ENCODE measurements at places on chromosomes 12 and 14.

DNA sequence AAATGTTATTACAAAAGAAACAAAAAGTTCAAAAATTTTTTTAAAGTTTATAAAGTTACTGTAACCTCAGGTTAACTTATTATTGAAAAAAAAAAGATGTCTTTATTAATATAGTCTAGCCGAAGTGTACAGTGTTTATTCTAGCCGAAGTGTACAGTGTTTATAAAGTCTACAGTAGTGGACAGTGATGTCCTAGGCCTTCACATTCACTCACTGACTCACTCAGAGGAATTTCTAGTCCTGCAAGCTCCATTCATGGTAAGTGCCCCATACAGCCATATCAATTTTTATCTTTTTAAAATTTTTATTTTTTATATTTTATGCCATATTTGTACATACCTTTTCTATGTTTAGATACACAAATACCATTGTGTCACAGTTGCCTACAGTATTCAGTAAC, 10.4 kb downstream of the ATG2B start:
- no peak for DNase-seq

- no peak for DNase-seq
Measured at GRCh38 chr12:71312768-71313403, 126.7 kb upstream of the LGR5 start.

DNA sequence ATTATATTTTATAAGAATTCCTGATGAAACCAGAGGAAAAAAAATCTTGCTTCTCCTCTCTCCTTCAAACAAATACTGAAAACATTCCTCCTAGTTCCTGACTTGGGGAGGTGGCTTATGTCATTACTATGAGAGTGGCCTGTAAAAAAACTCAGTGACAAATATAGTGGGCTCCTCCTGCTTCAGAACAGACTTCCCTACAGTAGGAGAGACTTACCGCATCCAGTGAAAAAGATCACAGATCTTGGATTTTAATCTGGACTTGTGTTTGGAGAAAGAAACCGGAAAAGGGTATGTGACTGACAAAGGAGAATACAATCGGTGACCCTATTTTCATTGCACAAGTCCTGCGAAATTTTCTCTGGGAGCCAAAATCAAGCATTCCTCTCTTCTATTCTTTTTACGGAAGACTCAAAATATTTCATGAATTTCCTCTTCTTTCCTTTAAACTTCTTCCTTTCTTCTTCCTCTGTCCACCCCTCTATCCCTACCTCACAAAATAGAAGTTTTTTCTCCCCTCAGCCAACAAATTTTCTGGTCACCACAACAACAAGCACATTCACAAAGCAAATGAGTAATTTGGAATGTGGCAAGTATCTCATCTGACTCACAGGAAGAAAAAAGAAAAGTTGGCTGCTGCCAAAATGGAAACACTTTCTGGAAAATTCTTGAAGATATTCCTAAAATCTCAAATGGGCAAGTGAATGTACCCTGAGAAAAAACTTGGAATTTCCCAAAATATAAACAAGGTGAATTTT, 185.1 kb upstream of the CDKN3 start:
- DNase-seq, result no peak

DNA sequence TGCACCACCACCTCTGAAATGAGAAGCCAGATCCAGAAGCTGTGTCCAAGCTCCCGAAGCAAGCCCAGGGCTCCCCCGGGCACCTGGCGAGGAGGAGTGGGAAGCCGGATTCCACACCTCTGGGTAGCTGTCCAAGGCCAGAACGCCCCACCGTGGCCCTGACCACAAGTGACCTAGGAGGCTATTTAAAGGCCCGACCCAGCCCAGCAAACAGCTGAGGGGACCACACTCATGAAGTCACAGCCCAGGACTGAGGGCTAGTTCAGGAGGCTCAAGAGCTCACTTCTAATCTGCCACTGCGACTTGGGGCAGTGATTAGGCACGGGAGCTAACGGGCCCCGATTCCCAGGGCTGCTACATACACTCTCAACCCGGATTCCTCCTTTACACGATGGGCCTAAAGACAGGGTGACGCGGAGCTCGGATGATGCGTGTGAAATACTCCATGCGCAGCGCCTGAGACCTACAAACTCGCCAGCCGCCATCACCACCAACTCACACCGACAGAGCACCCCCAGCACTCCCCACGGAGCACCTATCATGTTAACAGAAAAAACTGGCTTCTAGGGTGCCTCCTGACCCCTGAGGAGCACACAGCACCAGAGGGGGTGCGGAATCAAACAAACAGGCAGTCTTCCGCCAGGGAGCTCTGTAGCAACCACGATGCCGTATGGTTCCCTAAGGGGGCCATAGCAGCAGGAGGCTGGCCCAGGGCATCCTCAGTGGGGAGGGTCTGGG, 84.0 kb upstream of the GPR68 start:
- DNase-seq, result no peak

GRCh38 chr14:55102141-55102621, 26.9 kb upstream of the LGALS3 start:
- DNase-seq, result no peak

DNA sequence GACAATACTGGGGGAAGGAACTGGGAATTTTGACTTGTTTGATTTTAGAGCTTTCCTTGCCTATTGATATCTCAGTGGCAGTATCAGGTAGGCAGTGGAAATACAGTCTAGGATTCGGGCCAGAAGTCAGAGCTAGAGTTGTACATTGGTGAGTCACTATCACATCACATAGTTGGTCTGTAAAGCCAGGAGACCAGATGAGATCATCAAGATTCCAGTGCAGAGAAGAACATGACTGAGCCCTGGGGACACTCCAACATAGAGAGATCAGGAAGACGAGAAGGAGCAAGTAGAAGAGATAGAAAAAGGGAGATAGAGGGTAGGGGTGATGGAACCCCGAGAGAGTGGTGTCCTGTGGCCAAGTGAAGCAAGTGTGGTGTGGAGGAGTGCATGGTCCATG, 46.6 kb upstream of the NR1H4 start:
- no peak for DNase-seq

GRCh38 chr14:68888025-68888850, 90.9 kb downstream of the ACTN1 start:
- DNase-seq, result no peak

GRCh38 chr12:69512820-69513219, 42.6 kb downstream of the FRS2 start:
- no peak for DNase-seq

- DNase-seq, result no peak
Measured at GRCh38 chr14:69475194-69475818, 9.2 kb upstream of the PLEKHD1 start.

GRCh38 chr12:116257826-116258225, 19.7 kb downstream of the MED13L start:
- no peak for DNase-seq

- no peak for DNase-seq
Measured at GRCh38 chr12:58592475-58593207, 327.7 kb downstream of the LRIG3 start.

DNA sequence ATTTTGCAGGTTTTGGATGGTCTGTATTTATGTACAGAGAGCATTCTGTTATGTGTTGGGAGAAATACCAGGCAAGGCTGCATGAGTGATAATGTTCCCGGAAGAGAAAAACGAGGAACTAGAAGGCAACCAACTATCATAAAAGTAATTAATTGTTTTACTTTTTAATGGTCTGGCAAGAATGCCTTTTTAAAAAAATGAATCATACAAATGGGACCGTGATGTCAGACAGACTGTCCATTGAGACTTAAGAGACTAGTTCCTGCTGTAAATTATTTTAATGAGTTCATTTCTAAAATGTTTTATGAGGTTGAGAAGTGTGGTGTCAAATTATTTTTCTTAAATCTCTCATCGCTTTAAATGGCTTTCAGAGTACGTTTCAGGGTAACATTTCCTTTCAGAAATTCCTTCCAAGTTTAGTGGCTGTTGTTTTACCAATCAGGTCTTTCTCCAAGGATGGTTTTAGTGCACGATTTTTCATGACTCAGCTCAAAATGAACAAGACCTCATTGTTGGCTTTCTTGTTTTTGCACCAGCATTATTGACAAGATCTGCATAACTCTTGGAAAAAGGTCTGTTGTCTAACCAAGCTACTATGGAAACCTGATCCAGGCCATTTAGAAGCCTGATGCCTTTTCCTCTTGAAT, 86.1 kb upstream of the ARHGAP5 start:
- DNase-seq, result no peak

All from activated CD4-positive, alpha-beta T cell treated with anti-CD3 and anti-CD28 coated beads for 24 hours (primary cell).